Activated CD4-positive, alpha-beta T cell treated with anti-CD3 and anti-CD28 coated beads, Interleukin-2, amount 50 U/mL, for 48 hours (primary cell): ENCODE measurements at places on chromosomes 7 and 10.

DNA sequence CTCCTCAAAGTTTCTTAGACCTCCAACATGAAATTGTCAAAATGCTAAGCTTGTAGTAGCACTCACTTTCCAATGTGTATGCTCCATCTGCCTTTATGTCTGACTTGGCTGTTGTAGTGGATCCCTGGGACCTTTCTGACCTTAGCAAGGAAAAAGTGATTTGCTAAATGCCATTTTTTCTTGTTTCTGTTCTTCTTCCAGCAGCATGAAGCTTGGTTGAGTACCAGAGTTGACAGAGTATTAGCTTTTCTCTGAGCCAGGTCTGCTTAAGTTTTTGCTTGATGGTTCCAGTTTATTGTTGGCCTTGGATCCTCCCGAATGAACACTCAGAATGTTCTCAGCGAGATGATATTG lies 168.7 kb downstream of the SND1 start:
- no peak for DNase-seq

- peak; percentile 3 for DNase-seq
These were observed 1.5 kb upstream of the ANTXRL start for GRCh38 chr10:46285300-46285699.

- no peak for DNase-seq
These were observed 267.2 kb upstream of the SLC26A5 start for GRCh38 chr7:103712991-103713778.

- no peak for DNase-seq
These were observed 193.6 kb downstream of the MLLT10 start for GRCh38 chr10:21727452-21728168.

GRCh38 chr7:129750501-129750900 lies 139.0 kb downstream of the NRF1 start:
- no peak for DNase-seq

GRCh38 chr7:107213193-107213788 lies 44.5 kb downstream of the HBP1 start:
- DNase-seq, result no peak

DNA sequence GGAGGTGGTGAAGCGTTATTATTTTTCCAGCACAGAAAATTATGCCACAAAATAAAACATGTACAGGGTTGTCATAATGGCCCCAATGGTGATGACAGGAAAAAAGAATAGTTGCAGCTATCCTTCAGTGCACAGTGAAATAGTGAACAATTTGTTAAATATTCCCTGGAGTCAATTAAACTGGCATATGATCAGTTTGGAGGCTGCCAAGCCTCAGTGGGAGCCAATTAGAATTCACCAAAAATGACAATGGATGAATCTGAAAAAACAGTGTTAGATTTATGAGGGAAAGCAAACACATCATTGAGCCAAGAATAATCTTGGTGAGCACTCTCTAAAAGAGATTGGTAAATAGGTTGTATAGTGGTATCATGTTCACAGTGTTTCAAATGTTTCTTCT lies 146.3 kb downstream of the OTUD1 start:
- no peak for DNase-seq

DNA sequence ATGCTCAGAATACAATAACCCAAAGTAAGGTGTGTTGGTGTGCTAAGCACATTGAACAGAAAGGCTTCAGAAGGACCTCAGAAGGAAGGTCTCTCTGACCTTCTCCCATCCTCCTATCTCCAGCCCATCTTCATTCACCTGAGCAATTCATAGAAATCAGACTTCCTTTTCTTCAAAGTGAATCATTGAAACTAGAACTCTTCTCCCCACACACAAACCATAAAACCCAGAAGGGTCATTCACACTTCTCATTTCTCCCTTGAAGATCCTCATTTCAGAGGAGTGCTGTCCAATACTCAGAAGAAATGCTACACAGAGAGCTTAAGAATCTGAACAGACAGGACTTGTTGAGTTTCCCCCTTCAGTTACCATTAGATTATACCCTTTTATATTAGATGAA lies 89.5 kb downstream of the VWDE start:
- DNase-seq, result no peak
